ENCODE measurements at places on chromosomes 16 and 17.

- DNase-seq: peak; percentile 52
Observed at GRCh38 chr17:79811011-79811867, 14.4 kb upstream of the CBX8 start.

DNA sequence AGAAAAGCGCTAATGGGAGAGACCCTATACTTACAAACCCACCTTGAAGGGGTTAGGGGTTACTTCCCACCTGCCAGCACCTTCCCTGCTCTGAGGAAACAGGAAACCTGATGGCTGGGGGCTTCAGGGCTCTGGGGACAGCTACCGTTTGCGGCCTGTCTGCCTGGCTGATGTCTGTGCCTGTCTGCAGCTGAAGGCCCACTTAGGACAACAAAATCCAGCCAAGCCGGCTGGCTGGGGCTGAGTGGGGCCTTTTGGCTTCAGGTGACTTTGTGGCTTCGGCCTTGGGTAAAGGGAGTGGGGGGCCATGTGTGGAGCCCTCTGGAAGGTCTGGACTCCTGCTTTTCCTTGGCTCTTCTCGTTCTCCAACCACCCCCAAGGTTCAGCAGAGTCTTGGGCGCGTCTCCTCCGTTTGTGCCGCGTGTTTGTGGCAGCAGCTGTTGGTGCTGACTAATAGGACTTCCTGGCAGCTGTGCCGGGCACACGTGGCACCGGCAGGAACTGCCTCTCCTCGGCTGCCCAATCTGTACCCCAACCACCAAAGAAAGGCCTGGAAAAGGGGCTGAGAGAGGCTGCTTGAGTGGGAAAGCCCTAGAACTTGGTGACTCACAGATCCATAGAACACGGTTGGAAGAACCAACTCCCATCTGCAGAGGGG is 186.7 kb downstream of the MSI2 start:
- peak; percentile 76 for DNase-seq

GRCh38 chr16:29116980-29117379 is 132.1 kb downstream of the LAT start:
- no peak for DNase-seq

- no peak for DNase-seq
Observed at GRCh38 chr17:77735566-77736198, 222.8 kb upstream of the TNRC6C start.

DNA sequence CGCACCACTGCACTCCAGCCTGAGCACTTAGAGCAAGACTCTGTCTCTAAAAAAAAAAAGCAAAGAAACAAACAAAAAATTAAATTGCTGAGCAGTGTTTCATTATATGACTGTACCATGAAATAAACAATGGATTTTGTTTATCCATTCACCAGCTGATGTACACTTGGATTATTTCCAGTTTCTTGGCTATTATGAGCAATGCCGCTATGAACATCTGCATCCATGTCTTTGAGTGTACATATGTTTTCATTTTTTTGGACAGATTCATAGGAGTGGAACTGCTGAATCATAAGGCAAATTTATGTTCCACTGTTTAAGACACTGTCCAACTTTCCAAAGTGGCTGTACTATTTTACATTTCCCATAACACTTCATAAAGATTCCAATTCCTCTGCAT is 8.0 kb downstream of the RNF157 start:
- DNase-seq: no peak

DNA sequence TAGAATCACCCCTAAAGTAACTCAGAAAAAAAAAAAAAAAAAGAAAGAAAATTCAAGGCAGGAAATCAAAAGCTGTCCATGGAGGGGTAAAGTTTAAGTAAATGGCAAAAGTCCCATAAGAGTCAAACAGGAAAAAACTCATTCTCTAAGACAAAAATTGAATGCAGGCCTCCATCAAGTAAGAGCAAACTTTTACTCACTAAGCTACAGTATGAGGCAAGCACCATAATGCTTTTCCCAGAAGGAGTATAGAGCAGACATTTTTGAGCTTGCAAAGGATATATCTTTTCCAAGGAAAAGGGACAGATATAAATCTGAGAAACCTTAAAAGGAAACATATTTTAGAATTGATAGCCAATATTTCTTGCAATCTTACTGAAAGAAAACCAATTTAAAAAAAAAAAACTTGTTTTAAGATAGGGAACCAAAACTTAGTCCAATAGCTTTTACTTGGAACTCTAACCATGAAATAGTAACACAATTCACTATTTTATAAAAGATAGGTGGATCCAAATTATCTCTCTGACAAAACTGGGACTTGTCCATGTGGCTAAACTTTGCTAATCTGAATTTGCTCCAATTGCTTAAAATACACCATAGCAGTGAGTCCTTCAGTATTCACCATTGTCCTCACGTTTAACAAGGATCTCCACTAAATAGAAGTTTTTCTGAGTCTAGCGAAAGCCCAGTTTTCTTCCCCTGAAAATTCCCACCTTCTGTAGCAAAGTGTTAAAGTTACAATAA is 99.8 kb downstream of the CDH11 start:
- no peak for DNase-seq

Data from stimulated activated CD4-positive, alpha-beta T cell treated with anti-CD3 and anti-CD28 coated beads, Interleukin-15, amount 100 ng/mL, for 24 hours (primary cell).